ENCODE measurements at places on chromosomes 2 and 18.

DNA sequence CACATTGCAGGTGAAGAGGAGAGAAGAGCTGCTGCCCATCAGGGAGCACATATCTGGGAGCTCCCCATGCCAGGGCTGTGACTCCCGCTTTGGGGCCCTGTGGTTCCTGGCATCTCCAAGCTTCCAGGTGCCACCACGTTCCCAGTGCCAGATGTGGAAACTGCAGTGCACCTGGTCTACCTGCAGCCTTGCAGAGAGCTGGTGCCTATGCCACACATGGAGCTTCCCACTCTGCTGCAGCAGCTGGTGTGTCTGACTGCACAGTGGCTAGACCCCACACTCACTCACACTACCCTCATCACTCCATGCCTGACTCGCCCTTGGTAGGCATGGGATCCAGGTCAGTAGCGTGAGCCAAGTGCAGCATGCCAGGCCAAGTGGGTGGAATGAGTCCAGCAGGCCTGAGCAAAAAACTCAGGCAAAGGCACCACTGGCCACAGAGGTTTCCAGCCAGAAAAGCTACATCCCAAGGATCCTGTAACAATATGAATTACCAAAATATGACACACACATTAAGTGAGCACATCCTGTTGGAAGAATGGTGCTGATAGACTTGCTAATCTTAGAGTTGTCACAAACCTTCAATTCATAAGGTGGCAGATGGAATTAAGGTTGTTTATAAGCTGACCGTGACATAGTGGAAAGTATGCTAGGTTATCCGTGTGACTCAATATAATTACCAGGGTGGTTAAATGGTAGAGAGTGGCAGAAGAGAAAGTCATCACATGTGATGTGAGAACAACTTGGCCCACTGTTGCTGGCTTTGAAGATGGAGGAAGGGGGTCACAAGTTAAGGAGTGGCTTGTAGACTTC, 150.9 kb downstream of the EHBP1 start:
- DNase-seq, result no peak

GRCh38 chr2:150147889-150148683, 339.4 kb downstream of the RND3 start:
- no peak for DNase-seq

GRCh38 chr2:119029297-119029696, 87.3 kb downstream of the MARCO start:
- DNase-seq, result no peak

DNA sequence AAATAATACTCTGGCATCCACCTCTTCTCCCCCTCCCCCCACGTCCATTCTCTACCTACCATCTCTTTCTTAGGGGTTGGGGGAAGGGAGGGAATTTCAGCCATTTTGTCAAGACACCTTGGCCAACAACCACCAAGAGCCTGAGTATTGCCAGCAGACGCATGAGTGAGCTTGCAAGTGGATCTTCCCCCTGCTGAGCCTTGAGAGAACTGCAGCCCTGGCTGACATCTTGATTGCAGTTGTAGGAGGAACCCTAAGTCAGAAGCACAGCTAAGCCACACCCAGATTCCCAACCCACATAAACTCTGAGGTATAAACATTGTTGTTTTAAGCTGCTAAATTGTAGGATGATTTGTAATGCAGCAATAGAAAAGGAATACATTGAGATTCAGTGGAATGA, 165.6 kb downstream of the TMEFF2 start:
- no peak for DNase-seq

DNA sequence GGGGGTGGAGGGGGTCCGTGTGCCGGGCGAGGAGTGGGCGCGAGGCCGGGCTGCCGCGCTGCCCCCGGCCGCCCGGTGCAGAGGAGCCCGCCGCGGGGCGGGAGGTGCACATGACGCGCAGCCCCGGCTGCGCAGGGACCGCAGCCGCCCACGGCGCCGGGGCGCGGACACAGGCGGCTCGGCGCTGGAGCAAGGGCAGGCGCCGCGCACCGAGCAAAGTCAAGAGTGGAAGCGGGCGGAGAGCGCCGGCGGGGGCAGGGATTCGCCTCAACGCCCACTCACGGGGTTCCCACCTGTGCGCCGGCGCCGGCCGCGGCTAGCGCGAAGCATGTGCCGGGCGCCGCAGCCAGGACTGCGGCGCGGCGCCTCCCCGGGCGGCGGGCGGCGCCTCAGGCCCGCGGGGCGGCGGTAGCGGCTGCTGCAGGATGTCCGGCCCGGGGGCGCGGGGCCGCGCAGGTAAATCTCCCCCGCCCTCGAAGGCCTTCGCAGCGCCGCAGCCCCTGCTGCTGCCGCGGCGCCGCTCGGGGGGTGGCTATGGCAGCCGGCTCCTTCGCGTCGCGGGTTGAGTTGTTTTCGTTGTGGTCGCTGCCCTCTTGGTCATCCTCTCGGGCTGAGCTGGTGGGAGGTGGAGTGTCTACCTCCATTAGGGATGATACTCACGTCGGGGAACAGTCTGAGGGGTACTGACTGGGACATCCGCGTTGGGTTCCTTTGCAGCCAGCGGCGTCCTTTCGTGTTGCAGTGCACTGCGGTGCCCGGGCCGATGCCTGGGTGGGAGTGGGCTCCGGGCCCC, 216.3 kb upstream of the DTNA start:
- DNase-seq, result no peak

- DNase-seq, result no peak
Observed at GRCh38 chr2:26002632-26003310, 20.5 kb upstream of the KIF3C start.

DNA sequence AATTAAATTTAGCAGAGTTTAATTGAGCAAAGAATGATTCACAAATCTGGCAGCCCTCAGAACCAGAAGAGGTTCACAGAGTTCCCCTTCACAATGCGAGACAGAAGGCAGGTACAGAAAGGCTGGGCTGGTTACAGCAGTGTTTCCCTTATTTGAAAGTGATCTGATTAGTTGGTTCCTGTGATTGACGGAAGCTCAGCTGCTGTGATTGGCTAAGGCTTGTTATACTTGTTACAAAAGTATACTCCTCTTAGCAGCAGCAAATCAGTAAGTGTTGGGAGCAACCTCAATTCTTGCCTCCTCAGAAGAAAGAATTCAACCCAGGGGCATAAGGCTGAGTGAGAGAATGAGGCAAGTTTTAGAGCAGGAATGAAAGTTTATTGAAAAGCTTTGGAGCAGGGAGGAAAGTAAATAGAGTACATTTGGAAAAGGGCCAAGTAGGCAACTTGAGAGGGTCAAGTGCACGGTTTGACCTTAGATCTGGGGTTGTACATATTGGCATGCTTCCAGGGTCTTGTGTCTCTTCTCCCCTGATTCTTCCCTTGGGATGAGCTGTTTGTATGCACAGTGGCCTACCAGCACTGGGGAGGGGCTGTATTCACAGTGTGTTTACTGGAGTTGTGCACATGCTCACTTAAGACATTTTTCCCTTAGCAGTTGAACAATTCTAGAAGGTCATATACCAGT, 431.8 kb upstream of the RAB12 start:
- DNase-seq, result no peak

- no peak for DNase-seq
Observed at GRCh38 chr18:6775702-6776101, 46.2 kb downstream of the ARHGAP28 start.

Measured in activated CD8-positive, alpha-beta memory T cell treated with anti-CD3 and anti-CD28 coated beads for 24 hours (primary cell).